ENCODE measurements at places on chromosomes 6 and 20.

- no peak for DNase-seq
These were observed 41.3 kb upstream of the PLCB4 start for GRCh38 chr20:9027626-9028025.

DNA sequence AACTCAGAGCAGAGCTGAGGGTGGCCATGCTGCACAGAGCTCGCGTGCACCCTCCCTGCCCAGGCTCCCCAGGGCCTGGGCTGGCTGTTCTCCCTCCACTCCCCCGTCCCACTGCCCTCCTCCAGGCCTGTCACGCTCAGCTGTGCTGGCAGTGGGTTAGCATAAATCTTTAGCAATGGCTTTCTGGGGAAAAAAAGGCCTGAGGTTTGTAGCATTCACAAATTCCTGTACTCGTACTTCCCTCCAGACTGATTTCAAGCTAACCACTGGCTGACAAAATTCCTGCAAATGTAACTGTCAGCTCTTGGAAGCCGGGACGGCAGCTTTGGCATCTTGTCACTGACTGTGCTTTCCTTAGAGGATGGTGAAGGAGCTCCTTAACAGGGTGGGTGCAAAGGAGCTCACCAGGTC is 22.3 kb upstream of the SMOC2 start:
- DNase-seq = no peak

DNA sequence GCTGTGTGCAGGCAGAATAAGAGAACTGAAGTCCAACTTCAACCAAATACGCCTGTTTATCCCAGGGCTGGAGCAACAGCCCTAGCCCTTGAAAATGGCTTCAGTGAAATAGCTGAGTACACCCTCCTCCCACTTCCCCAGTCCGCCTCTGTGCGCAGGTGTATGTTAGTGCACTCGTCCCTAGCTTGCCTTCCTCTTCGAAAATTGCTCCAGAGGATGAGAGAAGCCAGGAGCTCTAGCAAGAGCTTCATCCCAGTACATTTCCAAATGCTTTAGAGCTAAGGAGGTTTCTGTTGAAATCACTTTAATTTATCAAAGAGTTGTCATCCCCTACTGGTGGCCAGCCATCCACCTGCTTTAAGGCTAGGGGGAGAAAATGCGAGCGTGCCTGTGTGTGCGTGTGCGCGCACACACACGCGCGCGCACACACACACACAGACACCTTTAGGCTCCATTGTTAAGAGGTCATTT is 5.4 kb upstream of the POU3F2 start:
- DNase-seq = no peak

GRCh38 chr6:127276331-127276730 is 9.7 kb downstream of the RNF146 start:
- DNase-seq = no peak

DNA sequence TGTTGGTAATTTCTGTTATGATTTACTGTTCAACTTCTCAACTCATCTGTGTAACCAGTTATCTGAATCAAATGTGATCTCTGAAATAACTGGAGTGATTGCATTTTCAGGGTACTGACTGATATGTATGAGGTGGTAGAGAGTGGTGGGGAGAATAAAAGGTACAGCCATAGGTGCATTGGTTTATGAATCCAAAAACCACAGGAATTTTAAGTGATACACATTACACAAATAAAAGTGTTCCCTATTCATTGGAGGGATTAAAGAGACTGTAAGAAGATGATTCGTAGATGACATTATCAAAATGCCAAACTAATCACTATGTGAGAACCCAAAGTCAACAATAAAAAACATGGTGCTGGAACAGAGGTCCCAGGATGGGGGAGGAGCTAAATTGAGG is 158.7 kb upstream of the RSPO3 start:
- DNase-seq = no peak

DNA sequence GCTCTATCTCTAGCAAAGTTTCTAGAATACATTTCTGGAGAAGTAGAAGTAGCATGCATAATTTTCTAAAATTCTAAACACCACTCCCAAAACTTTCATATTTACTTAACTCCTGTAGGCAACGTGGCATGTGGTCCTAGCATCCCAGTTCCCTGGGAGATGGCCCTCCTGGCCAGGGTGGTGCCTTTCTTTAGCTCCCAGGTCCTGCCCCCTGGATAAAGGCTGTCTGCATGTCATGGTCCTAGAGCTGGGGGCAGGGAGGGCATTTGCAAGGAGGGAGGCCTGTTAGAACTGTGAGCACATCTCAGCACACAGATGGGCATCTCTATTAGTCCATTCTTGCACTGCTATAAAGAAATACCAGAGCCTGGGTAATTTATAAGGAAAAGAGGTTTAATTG is 485.6 kb upstream of the SULF2 start:
- DNase-seq = no peak

GRCh38 chr6:125041740-125042459 is 79.7 kb downstream of the RNF217 start:
- no peak for DNase-seq

DNA sequence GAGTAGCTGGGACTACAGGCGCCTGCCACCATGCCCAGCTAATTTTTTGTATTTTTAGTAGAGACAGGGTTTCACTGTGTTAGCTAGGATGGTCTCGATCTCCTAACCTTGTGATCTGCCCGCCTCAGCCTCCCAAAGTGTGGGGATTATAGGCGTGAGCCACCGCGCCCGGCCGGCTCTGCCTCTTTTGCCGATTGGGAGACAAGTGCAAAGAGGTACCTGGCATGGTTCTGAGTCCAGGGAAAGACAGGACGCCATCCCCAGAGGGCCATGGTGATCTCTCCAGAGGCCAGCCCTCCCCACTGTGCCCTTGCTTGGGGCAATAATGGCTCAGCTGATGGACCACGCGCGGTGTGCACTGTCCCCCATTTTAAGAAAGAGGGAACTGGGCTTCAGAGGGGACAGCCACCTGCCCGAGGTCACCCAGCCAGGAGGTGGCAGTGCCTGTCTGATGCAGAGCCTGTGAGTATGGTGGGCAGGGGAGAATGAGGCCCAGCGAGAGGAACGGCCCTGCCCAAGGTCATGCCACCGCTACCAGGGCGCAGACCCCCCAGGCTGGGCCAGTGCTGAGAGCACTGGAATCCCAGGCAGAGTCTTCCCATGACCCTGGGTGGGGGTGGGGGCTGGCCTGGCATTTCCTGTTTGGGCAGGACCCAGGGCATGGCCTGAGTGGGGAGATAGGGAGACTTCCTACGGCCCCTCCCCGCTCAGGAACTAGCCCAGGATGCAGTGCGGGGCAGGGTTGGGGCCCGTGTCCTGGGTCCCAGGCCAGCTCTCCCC is 61.0 kb downstream of the SNAI1 start:
- DNase-seq = no peak

GRCh38 chr6:14118091-14118439 is 493 bp downstream of the CD83 start:
- no peak for DNase-seq

GRCh38 chr20:6718662-6719368 is 48.7 kb upstream of the BMP2 start:
- DNase-seq = no peak

DNA sequence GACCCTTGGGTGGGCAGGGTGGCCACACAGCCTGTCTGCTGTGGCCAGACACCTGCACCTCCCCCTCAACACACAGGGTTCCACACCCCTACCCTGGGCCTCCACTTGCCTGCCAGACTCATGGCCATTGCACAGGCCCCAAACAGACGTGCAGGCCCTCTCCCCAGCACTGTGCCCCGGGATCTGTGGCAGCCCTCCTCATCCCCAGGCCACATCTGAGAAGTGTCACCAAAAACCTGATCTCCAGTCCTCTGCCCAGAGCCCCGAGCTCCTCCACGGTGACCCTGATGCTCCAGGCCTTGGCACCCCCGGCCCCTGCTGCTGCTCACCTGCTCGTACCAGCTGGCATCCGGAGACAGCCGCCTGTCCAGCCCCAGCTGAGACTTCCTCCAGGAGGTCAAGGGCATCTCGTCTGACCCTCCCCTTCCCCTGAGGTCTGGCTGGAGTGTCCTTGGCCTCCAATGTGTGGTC is 160.1 kb downstream of the DLL1 start:
- no peak for DNase-seq

- no peak for DNase-seq
These were observed 1515.4 kb upstream of the DEFB115 start for GRCh38 chr20:29741894-29742698.

DNA sequence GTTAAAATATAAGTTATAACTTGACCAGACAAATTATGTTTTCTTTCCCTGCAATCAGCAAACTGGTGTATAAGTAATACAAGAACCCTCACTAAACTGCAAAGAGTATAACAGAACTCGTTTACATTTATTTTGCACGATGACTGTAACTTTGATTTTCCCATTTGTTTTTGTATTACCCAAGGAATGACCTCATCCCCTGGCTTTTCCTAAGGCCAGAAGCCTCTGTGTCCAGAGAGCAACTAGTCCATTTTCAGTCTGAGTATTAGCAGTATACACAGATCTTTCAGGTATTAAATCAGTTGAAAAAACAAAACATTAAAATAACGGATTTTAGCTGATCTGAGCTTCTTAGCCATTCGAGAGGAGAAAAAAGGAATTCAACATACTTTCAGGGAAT is 17.2 kb downstream of the COL19A1 start:
- no peak for DNase-seq

DNA sequence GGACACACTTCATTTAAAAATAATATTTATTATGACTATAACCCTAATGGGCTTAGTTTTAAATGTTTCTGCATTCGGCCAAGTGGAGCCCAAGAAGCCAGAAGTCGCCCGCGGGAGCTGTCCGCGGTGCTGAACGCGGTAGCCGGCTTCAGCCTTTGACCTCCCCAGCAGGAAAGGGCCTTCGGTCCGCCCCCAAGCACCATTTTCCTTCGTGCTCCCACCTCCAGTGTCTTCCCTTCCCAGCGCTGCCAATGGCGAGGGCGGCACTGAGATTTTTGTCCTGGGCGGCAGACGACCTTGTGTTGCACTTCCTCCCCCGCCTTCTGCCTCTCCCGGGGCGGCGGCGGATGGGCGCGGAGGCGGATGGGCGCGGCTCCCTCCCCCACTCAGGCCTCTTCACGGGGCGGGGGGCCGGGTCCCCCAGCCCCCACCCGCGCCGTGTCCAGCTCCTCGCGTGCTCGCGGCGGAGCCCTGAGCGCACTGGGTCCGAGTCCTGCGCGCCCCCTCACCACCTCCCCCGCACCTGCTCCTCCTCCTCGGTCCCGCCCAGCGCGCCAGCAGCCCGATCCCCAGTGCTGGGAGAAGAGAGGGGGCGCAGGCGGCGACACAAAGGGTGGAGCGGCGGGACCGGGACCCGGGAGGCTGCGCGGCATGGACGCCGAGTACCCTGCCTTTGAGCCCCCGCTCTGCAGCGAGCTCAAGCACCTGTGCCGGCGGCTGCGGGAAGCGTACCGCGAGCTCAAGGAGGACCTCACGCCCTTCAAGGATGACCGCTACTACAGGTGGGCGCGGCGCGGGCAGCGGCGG is 23.6 kb upstream of the TMEM181 start:
- peak; percentile 5 for DNase-seq

GRCh38 chr20:37207171-37207570 is 27.8 kb upstream of the MROH8 start:
- no peak for DNase-seq

DNA sequence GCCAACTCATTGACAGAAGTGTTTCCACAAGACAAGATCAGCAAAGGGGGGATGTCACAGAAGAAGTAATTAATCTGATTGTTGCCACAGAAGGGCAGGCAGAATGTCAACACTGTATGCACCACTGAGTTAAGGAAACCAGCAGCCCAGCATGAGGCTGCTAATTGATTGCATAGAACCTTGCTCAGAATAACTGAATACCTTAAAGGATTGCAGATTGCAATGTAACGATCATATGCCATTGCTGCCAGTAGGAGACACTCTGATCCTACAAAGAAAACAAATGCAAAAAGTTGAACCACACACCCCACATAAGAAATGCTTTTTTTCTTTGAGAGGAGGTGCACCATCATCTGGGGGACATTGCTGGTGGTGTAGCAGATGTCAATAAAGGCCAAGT is 13.1 kb downstream of the OR5V1 start:
- no peak for DNase-seq

DNA sequence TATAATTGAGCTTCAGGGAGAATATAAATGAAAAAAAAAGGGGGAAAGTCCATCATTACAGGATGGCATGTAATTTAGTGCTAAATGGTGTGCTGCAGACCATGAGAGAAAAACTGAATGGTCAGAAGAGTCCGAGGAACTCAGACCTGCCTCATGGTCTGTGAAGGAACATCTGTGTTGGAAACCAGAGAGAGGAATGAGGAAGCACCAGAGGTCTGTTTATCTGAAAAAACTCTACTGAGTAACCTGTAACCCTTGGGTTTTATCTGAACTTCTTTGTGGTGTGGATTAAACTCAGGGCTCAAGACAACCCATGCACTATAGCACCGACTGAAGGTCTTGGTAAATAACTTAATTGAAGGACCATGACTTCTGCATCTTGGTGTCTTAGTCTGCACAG is 108.1 kb downstream of the RNF144B start:
- DNase-seq = no peak

- DNase-seq = no peak
These were observed 91.1 kb downstream of the ATXN1 start for GRCh38 chr6:16670183-16670582.

DNA sequence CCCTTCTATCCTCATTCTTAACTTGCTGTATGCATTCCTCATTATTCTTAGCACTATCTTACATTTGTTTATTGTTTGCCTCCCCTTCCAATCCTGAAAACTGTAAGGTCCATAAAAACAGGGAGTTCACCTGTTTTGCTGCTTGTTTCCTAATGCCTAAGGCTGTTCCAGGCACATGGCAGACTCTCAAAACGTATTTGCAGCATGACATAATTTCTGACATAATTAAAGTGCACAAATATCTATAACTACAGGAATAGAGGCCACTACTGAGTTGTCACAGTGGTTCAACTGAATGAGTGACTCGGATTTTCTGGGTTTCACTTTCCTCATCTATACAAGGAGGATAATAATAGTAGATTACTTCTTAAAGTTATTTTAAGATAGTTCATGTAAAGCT is 83.0 kb downstream of the HFE start:
- DNase-seq = no peak

DNA sequence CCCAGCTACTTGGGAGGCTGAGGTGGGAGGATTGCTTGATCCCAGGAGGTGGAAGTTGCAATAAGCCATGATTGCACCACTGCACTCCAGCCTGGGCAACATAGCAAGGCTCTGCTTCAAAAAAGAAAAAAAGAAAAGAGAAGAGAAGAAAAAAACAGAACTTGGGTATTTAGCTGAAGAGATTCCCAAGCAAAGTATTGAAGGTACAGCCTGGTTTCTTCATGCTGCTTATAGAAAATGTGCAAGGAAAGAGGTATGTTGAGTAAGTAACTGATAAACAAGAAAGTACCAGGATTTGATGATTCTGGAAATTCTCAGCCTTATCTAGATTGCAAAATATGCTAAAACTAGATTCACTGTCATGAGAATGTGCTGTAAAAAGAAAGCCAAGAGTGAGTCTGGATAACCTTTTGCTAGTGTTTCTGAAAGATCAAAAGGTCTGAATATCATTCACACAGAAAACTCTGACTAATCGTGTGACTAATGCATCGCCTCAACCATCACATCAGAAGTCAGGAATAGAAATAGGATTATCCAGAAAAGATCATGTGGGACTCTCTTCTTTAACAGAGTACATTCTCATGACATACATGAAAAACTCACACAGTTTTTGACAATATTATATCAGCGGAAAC is 32.4 kb upstream of the NOP56 start:
- DNase-seq = no peak

GRCh38 chr20:33653900-33654596 is 8.1 kb upstream of the C20orf144 start:
- no peak for DNase-seq
